Neural progenitor cell (in vitro differentiated cells): ENCODE measurements at places on chromosomes 7 and 10. TPM values are rescaled to one million over a fixed set of nuclear protein-coding genes. Genes with fewer than 3 reads are reported as not detected.

The LRRN3 gene
- 1.7 and 2.4 TPM in 2 replicates for total RNA-seq

The ITPRID1 gene
- total RNA-seq: not detected in 2 replicates

The MARVELD1 gene
- total RNA-seq: 7.1 and 21.9 TPM in 2 replicates

The KCND2 gene
- total RNA-seq: 2.7 and 2.9 TPM in 2 replicates

The OPALIN gene
- total RNA-seq: not detected in 2 replicates

The FAM25A gene
- not detected in 2 replicates for total RNA-seq

The ATOH7 gene
- total RNA-seq: 0.93 TPM in 1 of 2 replicates, not detected in the other

GRCh38 chr10:3811291-3811870 lies 26.4 kb upstream of the KLF6 start:
- no peak for DNase-seq

- DNase-seq: no peak
Measured at GRCh38 chr7:34342387-34342786, 315.6 kb upstream of the NPSR1 start.

DNA sequence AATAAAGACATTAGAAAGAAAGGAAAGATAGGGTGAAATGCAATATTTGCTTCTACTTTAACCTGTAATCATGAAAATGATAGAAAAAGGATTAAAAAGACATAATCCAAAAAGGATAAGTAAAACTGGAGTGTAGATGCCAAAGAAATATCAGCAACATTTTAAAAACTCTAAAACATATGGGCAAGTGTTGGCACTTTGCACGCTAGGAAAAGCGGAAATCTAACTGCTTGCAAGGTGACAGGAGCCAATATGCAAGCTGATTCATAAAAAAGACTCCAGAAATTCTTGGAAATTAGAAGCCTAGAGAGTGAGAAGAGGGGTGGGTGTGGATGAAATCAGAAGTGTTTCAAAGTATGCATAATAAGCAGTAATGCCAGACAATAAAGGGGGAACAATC lies 161.1 kb downstream of the SEMA3E start:
- DNase-seq: no peak

- DNase-seq: no peak
Measured at GRCh38 chr7:25314094-25314730, 85.9 kb upstream of the NPVF start.

DNA sequence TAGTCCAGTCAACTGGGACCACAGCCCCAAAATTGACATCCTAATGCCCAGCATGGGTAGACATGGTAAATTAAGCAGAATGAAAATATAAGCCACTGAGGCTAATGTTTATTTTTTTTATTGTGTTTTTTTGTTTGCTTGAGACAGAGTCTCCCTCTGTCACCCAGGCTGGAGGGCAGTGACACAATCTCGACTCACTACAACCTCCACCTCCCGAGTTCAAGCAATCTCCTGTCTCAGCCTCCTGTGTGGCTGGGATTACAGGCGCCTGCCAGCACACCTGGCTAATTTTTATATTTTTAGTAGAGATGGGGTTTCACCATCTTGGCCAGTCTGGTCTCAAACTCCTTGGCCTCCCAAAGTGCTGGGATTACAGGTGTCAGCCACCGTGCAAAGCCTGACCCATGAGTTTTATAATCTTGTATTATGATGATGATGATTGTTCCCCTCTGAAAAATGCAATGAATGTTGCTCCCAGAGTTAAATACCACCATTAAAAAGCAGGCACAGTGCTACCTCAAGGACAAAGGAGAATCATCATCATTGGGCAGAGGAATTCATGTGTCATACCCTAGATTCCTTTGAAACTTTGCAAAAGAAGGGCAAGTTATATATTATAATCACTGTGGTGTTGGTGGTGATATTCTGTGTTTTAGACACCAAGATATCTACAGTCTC lies 228.0 kb downstream of the PARD3 start:
- DNase-seq: no peak

DNA sequence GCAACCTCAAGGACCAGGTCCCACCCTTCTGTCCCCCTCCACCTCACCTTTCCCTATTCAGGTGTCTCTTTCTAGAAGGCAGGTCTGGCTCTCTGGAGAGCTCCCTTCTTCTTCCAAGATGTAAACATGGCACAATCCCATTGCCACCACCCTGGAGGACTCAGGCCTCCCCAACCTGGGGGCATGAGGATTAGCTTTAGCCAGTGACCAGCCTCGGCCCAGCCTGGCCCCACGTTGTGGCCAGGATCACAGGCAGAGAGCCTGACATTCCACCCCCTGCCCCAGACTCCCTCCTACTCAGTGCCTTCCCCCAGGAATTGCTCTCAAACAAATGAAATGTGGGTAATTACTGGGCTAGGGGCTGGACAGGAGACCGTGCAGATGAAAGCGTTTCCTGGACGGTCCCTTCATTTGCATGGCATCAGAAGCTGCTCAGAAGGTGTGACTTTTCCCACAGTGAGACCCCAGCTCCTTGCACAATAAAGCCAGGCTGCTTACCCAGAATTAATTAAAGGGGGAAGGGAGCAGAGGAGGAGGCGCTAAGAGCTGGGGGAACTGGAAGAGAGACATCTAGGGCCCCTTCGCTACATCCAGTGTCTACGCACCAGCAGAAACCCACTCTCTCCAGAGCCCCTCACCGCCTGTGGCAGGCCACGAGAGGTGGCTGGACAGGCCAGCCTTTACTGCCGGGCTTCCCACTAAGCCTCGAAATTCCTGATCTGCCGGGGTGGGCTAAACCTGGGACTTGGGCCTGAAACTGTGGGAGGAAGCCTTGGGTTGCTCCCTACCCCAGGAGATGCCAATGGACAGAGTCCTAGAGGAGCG lies 7.7 kb downstream of the FGF8 start:
- DNase-seq: peak; percentile 35

- DNase-seq: no peak
Measured at GRCh38 chr7:69172357-69173077, 425.8 kb upstream of the AUTS2 start.

- no peak for DNase-seq
Measured at GRCh38 chr7:35846816-35847412, 46.1 kb downstream of the SEPTIN7 start.

- peak; percentile 17 for DNase-seq
Measured at GRCh38 chr7:81064426-81064825, 145.6 kb upstream of the SEMA3C start.

GRCh38 chr10:22325272-22326144 lies 4.6 kb downstream of the BMI1 start:
- peak; percentile 94 for DNase-seq

DNA sequence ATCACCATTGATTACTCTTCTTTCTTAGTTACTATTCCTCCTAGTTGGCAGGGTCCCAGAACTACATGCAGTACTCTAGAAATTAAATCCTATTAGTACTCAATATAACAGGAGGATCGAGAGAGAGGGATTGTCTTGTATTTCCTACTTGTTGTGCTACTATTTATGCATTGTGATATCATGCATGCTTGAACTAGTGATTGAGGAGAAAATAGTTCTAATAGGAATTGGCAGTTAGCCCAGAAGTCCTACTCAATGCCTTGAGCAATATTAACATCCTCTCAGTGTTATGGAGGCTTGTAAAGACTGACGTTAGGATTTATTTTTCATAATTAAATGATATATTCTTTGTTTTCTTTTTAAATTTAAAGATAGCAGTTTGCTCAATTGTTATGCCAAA lies 67.4 kb downstream of the FOXP2 start:
- DNase-seq: no peak

DNA sequence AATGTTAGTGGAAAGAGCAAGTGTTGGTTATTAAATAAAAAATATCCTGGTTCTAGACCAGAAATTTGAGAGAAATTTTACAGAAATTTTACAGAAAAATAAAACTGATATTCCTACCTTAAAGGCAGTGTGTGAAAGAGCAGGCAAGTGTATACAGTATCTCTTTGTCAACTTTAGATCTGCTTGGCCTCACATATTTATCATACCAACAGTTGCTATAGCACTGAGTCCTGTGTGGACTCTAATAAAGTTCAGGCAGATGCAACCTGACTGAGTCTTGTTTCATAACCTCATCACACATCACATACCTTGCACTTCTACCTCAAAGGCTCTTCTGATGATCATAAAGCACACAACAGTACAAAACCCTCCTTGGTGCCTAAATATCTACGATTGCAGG lies 552.4 kb upstream of the PCDH15 start:
- no peak for DNase-seq
